ENCODE measurements at places on chromosomes 2 and 18.

- DNase-seq, result no peak
Observed at GRCh38 chr2:122491011-122491410, 735.6 kb downstream of the TSN start.

GRCh38 chr2:222311319-222311977, 12.7 kb upstream of the PAX3 start:
- no peak for DNase-seq

- DNase-seq, result no peak
Observed at GRCh38 chr2:175741164-175741563, 260.9 kb downstream of the LNPK start.

DNA sequence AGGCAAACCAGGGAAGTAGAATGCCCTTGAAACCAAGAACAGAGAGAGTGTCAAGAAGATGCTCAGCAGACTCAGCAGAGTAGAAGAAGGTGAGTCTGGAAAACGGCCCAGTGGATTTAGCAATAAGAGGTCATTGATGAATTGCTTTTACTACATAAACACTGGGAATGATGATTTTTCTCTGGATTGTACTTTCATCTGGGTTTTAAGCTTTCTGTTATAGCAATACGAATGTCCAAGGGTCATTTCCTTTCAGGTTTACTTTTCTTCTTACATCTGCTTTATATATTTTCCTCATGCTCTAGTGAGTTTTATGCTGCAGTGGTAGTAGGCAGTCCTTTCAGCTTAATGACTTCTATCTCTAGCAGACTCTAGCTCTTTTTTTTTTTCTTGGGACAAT, 16.9 kb downstream of the EML6 start:
- DNase-seq, result no peak

DNA sequence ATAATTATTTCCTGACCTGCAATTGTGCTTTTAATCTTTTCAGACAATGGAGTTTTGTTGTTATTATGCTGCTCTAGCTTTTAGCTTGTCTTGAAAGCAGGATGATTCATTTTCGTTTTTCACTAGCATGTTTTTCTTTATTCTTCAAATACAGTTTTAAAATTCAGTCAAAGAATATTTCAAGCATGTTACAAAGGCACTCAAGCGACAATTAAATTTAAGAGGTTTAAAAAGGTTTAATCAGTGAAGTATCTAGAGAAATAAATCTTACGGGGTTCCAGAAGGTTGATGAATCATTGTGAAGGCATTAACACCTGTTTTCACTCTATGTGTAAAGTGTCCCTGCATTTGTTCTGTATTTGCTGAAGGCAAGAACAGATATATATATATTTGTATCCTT, 390.7 kb upstream of the TMEFF2 start:
- DNase-seq, result no peak

GRCh38 chr18:79588636-79589481, 90.7 kb upstream of the CTDP1 start:
- no peak for DNase-seq

DNA sequence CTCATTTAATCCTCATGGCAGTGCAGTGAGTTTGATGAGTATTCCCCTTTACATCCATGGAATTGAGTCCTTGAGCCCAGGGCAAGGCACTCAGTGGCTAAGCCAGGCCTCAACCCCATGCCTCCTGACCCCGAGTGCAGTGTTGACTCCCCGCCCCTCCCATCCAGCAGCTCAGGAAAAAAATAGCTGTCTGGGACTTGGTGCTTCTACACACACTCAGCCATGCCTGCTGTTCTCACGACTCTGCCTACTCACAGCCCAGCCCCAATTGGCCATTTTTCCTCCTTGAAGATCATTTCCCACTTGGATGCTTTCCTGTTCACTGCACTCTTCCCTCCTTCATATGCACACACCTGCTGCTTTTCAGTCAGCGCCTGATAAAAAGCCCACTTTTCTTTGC, 8.8 kb downstream of the FOSL2 start:
- DNase-seq, result no peak

DNA sequence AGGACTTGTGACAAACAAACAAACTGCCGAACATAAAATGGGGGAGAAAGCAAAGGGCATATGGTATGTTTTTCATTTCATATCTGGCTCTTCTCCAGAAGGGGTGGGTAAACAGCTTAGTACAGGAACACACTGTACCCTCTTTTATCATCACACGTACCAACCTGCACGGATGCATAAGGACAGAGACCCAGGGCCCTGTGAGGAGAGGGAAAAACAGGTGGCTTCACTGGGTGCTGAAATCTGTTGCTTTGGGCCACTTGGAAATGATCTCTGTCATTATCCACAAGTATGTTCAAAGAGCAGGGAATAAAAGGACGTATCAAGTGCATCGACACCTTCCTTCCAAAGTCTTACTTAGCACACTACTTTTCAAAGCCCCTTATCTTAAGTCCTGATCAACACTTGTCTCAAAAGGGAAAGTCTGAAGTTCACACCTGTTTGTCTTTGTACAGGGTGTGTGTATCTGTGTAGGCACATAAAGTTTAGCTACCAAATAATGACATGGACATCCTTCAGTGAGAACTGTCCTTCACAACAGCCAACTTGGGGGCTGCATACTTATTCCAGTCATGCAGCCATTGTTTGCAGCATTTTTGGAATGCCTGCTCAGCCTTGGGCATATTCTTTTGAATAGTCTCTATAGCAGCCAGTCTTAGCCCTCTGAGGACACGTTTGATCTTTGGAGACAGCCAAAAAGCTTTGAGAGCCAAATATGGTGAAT, 60.6 kb downstream of the IRS1 start:
- no peak for DNase-seq

DNA sequence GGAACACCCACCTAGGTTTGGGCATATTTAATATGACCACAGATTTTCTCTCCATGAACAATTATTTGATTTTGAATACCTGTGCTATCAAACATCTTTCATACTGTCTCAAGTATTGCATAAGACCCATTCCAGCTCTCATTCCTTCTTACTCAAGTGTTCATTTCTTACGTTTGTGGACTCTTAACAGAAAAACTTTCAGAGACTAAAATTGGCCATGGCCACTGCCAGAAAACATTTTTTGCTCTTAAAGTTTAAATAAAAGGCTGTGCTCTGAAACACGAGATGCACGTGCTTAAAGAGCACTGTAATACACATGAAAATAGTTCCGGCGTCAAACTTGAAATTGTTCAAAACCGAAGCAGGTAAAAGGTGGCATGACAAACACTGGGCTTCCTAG, 89.3 kb downstream of the LIMS1 start:
- no peak for DNase-seq

- DNase-seq, result no peak
Observed at GRCh38 chr2:153886833-153887232, 15.1 kb downstream of the GALNT13 start.

DNA sequence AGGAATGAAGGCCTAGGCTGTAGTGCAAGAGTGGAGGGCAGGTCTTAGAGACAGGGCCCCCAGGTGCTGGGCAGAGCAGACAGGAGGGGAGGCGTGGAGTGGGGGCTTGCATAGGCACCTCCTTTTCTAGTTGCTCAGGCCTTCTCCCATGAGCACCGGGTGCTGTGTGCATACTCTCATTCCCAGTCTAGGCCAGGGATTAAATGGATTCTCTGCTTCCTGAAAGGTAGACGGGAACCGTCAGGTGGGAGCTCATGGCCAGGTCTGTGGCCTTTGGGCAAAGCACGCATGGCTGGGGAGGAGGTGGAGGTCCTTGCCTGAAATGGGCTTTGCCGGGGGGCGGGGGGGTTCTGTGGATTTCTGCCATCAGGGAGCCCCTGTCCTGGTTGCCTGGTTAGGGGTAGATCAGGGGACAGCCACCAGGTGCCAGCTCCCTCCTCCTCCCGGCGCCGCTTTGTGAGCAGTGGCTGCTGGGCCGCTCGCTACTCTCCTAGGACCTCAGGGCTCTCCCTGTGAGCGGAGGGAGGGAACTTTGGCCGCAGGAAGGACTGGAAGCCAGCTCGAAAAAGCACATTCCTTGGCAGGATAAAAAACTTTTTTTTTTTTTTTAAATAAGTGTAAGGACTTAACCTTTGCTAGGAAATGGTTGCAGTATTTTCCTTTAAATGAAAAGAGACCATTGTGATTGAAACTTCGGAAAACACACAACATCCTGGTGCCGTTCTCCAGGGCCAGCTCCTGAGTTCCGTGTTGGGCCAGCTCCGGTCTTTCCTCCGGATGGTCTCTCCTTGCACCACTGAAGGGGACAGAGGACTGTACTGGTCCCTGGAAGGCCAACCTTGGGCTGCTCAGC, 82.8 kb upstream of the HAAO start:
- DNase-seq, result no peak

- no peak for DNase-seq
Observed at GRCh38 chr18:45517181-45517741, 98.0 kb upstream of the SLC14A2 start.

GRCh38 chr2:176156807-176157498, at the start of gene HOXD3:
Gene HOXD3 (plus strand): TSS chr2:176157307. CDS start chr2:176169115, 11,808 bp downstream.
- no peak for DNase-seq

DNA sequence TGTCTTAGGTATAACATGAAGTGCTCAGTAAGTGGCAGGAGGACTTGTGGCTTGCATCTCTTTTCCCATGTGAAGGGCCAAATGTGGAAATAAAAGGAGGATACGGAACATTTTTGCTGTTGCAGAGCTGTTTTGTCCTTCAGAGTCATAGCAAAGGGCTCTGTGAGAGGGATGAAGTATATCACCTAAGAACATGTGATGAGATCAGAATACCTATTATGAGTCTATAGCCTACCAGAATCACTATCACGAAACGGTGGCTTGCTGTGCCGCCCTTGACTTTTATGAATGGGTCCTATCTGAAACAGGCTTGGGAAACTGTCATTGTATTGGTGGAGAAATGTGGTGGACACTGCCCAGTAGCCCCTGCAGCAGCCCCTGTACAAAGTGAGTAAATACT, 67.0 kb upstream of the ITGB6 start:
- no peak for DNase-seq

GRCh38 chr18:6835345-6835744, 105.8 kb downstream of the ARHGAP28 start:
- no peak for DNase-seq

GRCh38 chr2:121667618-121668017, 18.4 kb upstream of the CLASP1 start:
- no peak for DNase-seq

DNA sequence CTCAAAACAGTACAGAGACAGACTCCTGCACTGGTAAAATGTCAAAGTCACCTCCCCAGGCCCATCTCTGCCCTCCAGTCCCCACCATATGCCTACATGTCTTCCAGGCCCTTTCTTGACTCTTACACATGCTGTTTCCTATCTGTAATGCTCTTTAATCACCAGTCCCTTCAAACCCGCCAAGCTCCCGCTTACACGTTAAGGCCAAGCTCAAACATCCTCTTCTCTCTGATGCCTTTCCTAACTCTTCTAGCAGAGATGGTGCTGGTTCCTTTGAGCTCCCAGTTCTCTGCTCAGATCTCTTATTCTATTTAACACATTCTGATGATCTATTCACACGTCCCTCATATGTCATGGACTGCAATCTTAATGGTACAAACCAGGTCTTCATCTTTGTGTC, 5.0 kb downstream of the EVA1A start:
- DNase-seq, result no peak

DNA sequence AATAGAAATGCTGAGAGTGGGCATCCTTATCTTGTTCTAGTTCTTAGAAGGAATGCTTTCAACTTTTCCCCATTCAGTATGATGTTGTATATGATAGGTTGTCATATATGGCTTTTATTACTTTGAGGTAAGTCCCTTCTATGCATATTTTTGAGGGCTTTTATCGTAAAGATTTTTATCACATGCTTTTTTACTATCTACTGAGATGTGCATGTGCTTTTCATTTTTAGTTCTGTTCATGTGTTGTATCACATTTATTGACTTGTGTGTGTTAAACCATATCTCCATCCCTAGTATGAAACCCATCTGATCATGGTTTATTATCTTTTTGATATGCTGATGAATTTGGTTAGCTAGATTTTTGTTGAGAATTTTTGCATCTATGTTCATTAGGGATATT, 1008.8 kb downstream of the CNTNAP5 start:
- DNase-seq, result no peak

DNA sequence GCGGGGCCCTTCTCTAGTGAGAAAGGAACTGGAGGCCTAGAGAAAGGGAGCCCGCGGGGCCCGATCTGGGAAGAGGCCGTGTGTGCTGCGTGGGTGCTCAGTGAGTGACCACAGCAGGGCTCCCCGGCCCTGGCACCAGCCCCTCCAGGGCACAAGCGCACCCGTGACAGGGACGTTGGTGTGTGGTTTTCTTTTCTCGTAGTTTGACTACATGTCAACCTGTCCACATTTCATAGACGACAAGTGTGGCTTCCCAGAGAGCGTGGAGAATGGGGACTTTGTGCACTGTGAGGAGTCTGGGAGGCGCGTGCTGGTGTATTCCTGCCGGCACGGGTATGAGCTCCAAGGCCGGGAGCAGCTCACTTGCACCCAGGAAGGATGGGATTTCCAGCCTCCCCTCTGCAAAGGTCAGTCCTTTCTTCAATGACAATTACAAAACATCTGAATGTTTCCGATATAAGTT, 83.1 kb downstream of the TPO start:
- no peak for DNase-seq

DNA sequence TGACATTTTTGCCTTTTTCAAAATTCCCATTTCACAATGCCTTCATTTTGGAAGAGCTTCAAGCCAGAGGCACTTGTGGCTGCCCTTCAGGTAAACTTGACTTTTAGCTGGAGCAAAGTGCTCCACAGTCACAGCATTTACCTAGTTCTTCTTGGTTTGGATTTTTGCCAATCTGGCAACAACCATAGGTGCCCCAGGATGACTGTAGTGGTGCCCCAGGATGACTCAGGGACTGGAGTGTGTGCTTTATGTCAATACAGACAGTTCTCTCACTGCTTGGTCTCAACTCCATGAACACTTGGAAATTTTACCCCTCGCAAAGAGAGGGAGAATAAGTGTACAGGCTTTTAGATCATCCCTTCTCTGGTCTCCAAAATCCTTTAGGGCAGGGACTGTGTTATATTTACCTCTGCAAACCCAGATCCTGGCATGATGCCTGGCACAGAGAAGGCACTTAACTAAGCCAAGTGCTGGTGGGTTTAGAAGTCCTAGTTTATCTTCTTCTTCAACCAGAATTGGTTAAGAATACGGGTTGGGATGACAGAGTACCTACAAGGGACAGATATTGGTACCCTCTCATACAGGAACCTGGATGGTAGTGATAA, 15.3 kb upstream of the PTPN4 start:
- no peak for DNase-seq

DNA sequence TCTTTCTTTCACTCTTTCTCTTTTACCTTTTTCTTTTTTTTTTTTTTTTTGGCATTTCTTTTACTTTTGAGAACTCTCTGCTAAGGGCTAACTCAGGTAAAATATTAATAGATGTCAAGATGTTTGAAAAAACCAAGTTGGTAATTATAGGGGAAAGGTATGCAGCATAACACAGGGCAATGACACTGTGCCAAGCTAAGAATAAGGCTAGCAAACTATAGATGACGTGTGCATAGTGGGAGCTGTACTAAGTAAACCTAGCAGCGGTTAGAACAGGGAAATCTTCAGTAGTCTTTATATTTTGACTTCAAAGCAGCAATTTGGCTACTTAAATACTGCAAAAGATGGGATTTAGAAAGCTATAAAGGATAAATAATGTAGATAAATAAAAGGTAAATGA, 415.4 kb upstream of the RGPD4 start:
- DNase-seq, result no peak

Measured in activated effector memory CD4-positive, alpha-beta T cell treated with Interleukin-2 at 50 U/mL for 16 hours (primary cell).